ENCODE measurements at places on chromosomes 3 and 15. TPM values are rescaled to one million over a fixed set of nuclear protein-coding genes. Genes with fewer than 3 reads are reported as not detected.

Gene GRAMD1C
- total RNA-seq = 10.8 TPM

Gene P2RY12
- total RNA-seq = 56.5 TPM

Gene IGDCC3
- 6.7 TPM for total RNA-seq

Gene TBL1XR1
- 247 TPM for total RNA-seq

Gene LDHAL6B
- not detected for total RNA-seq

Gene DAZL
- total RNA-seq = 0.23 TPM

Gene HCLS1
- total RNA-seq = 4.6 TPM

Gene MAP6D1
- total RNA-seq = 9.9 TPM

Gene CD80
- total RNA-seq = under 0.01 TPM

Gene PCOLCE2
- total RNA-seq = 13.6 TPM

Gene HYKK
- 0.92 TPM for total RNA-seq

Gene SLC24A5
- total RNA-seq = 0.92 TPM

Gene SLC51B
- 0.69 TPM for total RNA-seq

Gene LRRN1
- total RNA-seq = 61.1 TPM

Gene UACA
- total RNA-seq = 22.4 TPM

Gene AGBL1
- 3.0 TPM for total RNA-seq

Gene CIDEC
- total RNA-seq = not detected

Gene SEMA7A
- total RNA-seq = 22.6 TPM

Gene CYP8B1
- total RNA-seq = not detected

Gene BSN
- 11.5 TPM for total RNA-seq

Gene NANOGP8
- total RNA-seq = 0.69 TPM

Gene HHLA2
- total RNA-seq = not detected

Gene IL20RB
- 0.92 TPM for total RNA-seq

Gene AP3S2
- 60.2 TPM for total RNA-seq
